Activated T-cell treated with anti-CD3 and anti-CD28 coated beads, Interleukin-2, amount 50 U/mL, for 48 hours (primary cell): ENCODE measurements at places on chromosomes 16 and 17.

- no peak for DNase-seq
Observed at GRCh38 chr16:83402967-83403366, 404.8 kb upstream of the HSBP1 start.

DNA sequence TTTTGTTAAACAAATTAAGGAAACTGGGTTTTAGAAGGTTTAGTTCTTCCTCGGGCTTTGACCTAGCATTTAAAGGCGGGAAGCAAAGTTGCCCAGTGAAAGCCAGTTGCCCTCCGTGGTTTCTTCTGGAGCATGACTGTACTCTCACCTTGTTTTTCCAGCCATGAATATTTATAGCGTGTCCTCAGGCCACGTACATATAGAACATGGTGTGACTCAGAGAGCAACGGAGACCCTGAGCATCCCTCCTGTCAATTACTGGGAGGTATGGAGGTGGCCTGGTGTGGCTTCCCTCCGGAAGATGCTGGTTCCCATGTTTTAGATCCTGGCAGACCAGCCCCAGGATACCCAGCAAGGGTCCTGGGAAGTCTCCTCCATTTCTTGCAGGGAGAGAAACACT lies 48.4 kb downstream of the AKAP1 start:
- DNase-seq = no peak

GRCh38 chr16:29687755-29688154 lies 8.8 kb downstream of the QPRT start:
- no peak for DNase-seq

- DNase-seq = no peak
Observed at GRCh38 chr17:4426499-4427208, 7.1 kb upstream of the SPNS3 start.

DNA sequence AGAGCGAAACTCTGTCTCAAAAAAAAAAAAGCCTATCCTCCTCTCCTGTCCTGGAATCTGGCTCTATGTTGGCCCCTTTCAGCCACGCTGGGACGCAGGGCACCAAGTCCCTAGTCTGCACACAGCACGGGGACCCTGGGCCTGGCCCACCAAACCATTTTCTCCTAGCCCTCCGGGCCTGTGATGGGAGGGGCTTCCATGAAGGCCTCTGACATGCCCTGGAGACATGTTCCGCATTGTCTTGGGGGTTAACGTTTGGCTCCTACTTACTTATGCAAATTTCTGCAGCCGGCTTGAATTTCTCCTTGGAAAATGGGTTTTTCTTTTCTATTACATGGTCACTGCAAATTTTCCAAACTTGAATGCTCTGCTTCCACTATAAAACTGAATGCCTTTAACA lies 12.6 kb upstream of the GPT2 start:
- DNase-seq = no peak

GRCh38 chr17:17847118-17847689 lies 10.4 kb upstream of the SREBF1 start:
- no peak for DNase-seq

GRCh38 chr17:61416540-61417363 lies 17.1 kb downstream of the TBX2 start:
- peak; percentile 84 for DNase-seq
